Karpas-422 (cell line): ENCODE measurements at places on chromosomes 6 and 20.

DNA sequence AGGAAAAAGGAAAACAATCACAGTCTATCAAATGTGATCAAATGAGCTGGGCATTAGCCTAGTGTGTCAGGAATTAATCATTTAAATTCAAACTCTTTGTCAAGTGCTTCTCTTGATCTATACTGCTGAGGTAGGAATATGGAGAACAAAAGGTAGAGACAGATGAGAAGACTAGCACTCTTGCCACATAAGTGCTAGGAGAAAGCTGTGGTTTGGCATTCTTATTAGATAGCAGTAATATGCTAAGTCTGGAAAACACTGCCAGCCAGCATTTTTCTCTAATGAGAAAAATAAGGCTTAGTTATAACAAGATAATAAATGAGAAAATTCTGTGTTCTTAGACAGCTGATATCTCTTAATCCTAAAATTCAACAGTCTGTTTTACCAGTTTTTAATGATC is 38.9 kb downstream of the ORC3 start:
- DNase-seq, result no peak

- DNase-seq, result peak; percentile 41
Observed at GRCh38 chr6:125507987-125508655, 206.4 kb upstream of the HDDC2 start.

DNA sequence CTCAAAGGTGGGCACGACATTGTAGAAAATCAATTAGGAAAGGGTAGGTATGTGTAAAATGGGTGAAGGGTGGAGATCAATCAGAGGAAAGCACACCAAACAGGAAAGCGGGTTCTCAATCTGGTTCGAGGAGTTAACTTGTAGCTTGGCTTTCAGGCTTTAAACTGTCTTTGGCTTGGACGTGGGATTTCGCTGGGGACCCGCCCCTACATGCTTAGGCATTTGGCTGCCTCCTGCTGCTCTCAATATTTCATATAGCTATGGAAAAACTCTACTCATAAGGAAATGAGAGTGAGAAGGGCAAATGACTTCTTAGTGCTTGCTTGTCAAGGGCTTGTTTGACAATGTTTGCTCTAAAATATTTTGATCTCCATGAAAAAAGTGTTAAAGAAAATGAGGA is 38.1 kb upstream of the PDE7B start:
- DNase-seq, result no peak

GRCh38 chr6:88107241-88107640 is 58.9 kb downstream of the CNR1 start:
- DNase-seq, result no peak

DNA sequence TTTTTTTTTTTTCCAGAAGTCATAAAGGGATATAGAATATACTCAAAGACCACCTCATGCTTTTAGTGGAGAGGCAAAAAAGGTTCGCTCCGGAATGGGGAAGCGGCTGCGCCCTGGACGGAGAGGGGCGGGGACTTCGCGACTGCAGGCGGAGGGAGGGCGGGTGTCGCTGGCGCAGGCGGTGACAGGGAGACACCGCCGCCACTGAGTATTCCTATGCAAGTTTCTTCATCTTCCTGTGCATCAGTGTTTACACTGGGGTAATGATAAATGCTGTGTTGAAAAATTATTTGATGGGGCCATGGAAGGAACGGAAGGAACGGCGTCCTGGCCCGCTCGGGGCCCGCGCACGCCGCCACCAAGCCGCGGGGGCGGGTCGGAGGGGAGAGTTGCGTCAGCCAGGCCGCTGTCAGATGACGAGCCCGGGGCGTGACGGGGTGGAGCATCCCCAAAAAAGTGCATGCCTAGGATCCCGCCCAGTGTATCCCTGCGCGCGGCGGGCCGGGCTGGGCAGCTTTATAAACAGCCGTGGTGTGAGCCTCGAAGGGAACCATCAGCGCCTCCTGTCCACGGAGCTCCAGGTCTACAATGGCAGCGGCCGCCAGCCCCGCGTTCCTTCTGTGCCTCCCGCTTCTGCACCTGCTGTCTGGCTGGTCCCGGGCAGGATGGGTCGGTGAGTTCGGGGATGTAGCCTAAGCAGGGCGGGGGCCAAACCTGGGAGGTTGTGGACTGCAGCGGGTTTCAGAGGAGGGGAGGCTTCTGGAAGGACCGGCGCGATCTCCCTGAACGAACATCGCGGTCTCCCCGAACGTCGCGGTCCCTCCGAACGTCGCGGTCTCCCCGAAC is at the start of gene ULBP1:
TSS of gene ULBP1 (plus strand) at position 482 of the 846 bp plus-strand sequence. CDS start at position 589, 107 bp downstream.
- peak; percentile 79 for DNase-seq

DNA sequence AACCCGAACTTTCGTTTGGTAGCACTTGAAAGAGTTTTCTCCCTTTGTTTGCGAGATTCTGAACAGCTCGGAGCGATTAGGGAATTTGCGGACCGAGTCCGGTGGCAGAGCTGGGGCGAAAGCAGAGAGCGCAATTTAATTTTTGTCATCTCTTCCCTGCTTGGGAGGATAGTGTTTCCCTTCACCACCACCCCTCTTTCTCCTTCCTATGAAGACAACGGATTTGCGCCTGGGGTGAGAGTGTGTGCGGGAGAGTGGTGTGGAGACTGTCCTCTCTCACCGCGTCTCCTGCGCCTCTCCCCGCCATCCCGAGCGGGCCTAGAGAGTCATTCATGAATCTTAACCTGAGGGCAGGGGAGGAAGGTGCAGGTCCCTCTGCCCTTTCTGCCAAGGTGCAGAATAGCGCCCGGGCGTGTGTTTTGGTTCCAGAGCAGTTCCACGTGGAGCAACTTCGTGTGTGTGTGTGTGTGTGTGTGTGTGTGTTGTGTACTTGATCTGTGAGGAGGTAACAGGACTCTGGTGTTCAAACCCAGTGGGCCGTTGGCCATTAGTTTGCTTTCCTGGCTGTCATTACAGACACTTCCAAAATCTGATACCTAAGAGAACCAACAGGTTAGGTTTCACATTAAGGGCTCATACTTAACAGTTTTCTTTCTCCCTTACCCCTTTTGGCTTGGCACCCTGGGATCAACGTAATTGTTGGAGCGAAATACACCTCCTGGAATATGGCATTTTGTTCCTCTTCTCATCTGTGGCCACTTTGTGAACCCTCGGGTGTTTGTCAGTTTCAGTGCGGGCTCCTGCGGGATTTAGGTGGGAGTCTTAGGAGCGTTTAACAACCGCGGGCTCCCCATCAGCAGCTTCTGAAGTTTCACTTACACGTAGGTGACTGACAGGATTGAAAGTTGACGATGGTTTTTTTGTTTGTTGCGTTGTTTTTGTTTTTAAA is 1.8 kb downstream of the EYA4 start:
- no peak for DNase-seq

DNA sequence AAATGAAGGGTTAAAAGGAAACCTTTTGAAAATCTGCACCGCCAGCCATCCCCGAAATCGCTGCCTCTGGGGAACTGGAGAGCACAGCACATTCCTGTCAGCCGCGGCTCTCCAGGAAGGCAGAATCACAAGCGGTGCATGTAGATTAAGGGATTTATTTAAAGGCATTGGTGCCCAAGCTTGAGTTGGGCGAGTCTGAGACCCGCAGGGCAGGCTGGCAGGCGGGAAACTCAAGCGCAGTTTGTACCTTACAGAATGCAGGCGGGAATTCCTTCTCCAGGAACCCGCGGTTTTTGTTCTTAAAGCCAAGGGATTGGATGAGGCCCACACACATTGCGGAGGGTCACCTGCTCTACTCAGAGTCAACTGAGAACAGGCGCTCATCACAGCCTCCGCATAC is 10.8 kb downstream of the GPR31 start:
- DNase-seq, result no peak

- no peak for DNase-seq
Observed at GRCh38 chr6:14804001-14804784, 441.7 kb upstream of the JARID2 start.

DNA sequence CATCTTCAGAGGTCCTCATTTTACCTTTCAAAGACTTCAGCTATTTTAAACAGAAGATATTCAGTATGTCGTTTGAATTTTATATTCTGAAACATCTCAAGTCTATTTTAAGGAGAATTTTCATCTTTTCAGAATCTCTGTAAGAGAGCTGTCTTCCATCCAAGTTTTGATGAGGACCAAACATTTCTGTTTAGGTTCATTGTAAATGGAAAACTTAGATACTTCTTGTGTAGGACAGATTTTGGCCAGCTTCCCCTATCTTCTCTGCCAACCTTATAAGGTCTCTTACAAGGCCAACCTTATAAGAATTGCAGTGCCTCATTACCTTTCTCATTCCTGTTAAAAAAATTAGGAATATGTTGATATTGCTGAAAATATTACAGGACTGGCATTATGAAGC is 88.1 kb downstream of the AKAP7 start:
- no peak for DNase-seq

DNA sequence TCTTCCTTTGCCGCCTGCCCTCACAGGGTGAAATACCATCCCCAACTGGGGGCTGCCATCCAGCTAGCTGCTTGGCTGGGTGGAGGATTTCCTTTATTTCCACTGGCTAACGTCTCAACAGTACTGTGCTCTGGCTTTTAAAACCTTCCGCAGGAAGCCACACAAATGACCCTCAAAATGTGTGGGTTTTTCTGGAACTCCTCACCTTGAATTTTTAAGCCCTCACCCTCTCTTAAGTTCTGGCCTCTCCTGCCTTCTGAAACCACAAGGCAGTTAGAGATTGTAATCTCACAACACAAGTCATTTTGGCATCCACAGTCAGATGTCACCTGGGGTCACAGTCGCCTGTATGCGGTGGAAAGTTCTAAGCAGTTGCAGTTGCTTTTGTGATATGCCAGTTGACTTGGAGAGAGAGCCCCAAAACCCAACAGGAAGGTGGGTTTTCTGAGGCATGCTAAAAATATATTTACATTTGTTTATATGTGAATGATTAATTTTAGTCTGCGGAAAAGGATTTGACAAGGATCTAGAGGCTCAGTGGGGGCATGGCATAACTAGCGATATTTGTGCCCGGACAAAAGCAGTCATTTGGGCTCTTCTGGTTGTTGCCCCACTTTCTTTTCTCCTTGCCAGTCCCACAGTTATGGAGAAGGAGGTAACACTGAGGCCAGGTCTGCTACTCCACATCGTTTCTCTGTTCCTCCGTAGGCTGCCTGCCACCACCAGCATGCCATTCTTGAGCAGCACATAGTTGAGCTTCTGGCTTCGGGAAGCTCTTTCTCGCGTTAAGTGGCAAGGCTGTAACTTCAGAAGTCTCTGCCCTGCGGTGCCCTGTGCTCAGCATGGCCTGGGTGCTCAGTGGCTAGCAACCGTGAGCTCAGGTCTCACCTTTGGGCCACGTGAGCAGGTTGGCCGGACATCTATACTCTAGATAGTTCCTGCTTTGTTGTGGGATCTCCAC is 335.3 kb downstream of the CD83 start:
- no peak for DNase-seq
